ENCODE measurements at places on chromosomes 7 and 10. TPM values are rescaled to one million over a fixed set of nuclear protein-coding genes. Genes with fewer than 3 reads are reported as not detected.

Gene CCL26
- 14.5 TPM for total RNA-seq

Gene PTN
- not detected for total RNA-seq

Gene EBLN1
- total RNA-seq, result not detected

Gene ACSL5
- 0.21 TPM for total RNA-seq
